ENCODE measurements at places on chromosomes 3 and 15. TPM values are rescaled to one million over a fixed set of nuclear protein-coding genes. Genes with fewer than 3 reads are reported as not detected.

Gene MKRN3
- not detected for total RNA-seq

Gene MYL3
- total RNA-seq, result not detected

Gene LSAMP
- 7.2 TPM for total RNA-seq

Gene ISL2
- not detected for total RNA-seq

Gene PLCH1
- total RNA-seq, result 0.05 TPM

Gene GOLGA8T
- not detected for total RNA-seq

Gene BCHE
- total RNA-seq, result 16.8 TPM

- no peaks in the 10 kb centered on the region for H3K4me1 ChIP-seq
- H3K36me3 ChIP-seq, result no peaks in the 10 kb centered on the region
- no peak for DNase-seq
- no peak overlapping the region for H3K27ac ChIP-seq
- H3K27me3 ChIP-seq, result no peaks in the 10 kb centered on the region
These were observed 13.3 kb downstream of the TAFA4 start for GRCh38 chr3:68919000-68919399.

GRCh38 chr3:33982269-33982798, 183.9 kb downstream of the PDCD6IP start:
- H3K27me3 ChIP-seq, result no peaks in the 10 kb centered on the region
- DNase-seq, result no peak
- H3K27ac ChIP-seq, result no peak overlapping the region
- H3K36me3 ChIP-seq, result no peaks in the 10 kb centered on the region

DNA sequence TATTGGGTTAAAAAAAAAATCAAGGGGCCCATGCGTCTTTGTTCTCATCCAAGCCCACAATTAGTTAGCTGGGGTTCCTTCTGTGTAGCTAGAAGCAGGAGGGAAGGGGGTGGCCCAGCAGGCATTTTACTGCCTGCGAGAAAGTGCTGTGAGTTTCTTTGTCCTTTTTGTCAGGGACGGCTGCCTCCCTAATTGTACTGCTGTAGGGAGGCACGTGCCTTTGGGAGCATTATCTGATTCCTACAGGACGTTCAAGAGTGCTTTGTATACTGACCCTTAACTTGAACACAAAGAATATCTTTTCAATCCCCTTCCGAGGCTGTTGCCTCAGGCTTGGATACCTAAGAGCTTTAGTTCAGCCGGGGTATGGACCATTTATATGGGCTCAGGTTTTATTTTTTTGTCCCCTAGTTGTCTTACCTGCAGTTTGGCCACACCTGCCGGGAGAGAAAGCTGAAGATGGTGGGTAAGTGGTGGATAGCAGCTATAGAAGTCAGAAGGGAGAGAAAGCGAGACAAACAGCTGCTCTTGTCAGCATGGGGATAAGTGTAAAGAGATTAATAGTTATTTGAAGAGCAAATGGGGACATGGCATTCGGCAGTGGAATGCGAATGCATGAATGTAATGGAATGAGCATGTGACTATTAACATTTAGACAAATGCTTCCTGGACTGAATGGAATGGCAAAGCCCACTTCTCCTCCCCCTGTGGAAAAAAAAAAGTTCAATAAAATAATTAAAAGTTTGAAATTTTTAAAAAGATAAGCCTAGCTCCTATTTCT, 175.2 kb downstream of the TP63 start:
- H3K27ac ChIP-seq, result no peak overlapping the region
- DNase-seq, result no peak
- H3K4me3 ChIP-seq, result no peak overlapping the region
- no peaks in the 10 kb centered on the region for H3K27me3 ChIP-seq
- H3K4me1 ChIP-seq, result no peaks in the 10 kb centered on the region
- 0 out of 2 replicates have a peak, but pooled peaks cover 3% of the 10 kb centered on the region for H3K36me3 ChIP-seq

GRCh38 chr3:42056840-42057239, 34.3 kb upstream of the TRAK1 start:
- 0 out of 2 replicates have a peak overlapping the region, but pooled peaks have one; percentile 31 for H3K4me3 ChIP-seq
- DNase-seq, result no peak
- no peaks in the 10 kb centered on the region for H3K36me3 ChIP-seq

DNA sequence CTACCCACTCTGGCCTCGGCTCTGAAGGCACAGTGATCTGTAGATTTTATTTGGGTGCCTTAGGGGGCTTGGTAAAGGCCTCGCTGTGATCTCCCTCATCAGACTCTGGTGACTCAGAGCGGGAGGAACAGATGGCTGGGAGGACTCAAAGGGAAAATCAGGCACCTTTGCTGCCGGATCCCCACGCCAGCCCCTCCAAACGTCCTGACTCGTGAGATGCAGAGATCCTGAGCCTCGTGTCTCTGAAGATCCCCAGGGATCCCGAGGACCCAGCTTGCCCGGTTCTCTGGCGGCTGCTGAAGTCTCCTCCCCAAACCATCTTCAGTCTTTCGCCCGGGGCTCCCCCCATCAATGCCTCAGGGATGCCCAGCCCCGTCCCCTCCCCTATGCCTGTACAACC, 32.8 kb downstream of the MUC20 start:
- no peak overlapping the region for H3K4me3 ChIP-seq
- no peaks in the 10 kb centered on the region for H3K27me3 ChIP-seq
- no peak overlapping the region for H3K27ac ChIP-seq
- H3K4me1 ChIP-seq, result no peaks in the 10 kb centered on the region
